ENCODE measurements at places on chromosomes 3 and 15.
A peak's percentile ranks its signal among the peaks of the same experiment; 100 is the strongest.

GRCh38 chr3:108907194-108907593 is 46.5 kb downstream of the GUCA1C start:
- no peak for DNase-seq

- DNase-seq = no peak
Measured at GRCh38 chr15:35728219-35728940, 182.4 kb upstream of the DPH6 start.

DNA sequence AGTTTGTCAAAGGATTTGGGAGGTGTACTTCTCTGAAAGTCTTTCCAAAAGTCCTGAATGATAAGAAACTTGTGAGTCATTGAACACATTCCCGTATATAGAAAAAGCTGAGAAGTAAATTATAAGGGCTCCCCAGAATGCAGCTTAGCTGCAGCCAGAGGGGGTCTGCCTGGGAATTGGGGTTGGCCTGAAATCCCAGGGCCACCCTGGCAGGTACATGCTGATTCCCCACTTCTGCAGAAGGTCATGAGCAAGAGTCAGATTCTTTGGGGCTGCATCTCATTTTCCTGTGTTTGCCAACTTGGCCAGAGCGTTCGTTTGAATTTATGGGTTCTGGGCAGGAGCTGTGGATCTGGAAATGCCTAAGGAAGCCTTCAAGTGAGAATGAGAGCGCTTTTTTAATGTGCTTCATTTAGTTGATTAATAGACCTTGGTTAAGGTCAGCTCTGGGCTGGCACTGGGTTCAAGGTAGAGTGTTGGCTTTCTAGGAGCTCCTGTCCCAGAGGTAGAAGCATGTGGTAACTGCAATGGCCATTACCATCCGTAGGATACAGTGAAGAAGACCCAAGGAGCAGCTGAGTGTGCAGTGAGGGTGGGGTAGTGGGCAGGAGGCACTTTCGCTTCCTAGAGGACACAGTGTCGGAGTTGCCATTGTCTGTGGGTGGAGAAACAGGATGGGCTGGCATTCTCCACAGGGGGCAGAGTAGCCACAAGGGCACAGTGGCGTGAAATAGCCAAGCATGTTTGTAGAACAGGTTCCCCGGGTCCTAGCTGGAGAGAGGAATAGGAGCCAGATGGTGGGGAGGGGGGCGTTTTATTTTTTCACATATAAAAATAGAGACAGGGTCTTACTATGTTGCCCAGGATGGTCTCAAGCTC is 3.2 kb downstream of the SLC6A6 start:
- no peak for DNase-seq

DNA sequence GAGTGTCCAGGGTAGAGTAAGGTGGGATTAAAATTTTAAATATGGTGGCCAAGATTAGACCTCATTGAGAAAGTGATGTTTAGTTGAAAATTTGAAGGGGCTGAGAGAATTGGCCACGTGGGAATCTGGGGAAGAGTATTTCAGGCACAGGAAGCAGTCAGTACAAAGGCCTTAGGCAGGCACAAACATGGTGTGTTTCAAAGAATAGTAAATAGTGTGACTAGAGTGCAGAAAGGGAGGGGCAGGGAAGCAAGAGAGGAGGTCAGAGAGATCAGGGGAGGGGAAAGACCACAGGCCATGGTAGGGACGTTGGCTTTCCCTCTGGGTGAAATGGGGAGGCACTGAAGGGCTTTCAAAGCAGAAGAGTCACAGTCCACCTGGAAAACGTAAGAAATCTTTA is 36.6 kb upstream of the POMGNT2 start:
- no peak for DNase-seq

- no peak for DNase-seq
Measured at GRCh38 chr3:129330409-129330808, 51.7 kb downstream of the HMCES start.

- DNase-seq = peak; percentile 94
Measured at GRCh38 chr3:44439499-44440295, 37.8 kb downstream of the ZNF445 start.

GRCh38 chr3:197181741-197182140 is 116.7 kb downstream of the DLG1 start:
- DNase-seq = peak; percentile 43

GRCh38 chr3:51727500-51727899 is 20.6 kb downstream of the GRM2 start:
- DNase-seq = no peak

GRCh38 chr15:25323420-25323819 is 115.4 kb downstream of the UBE3A start:
- DNase-seq = no peak

DNA sequence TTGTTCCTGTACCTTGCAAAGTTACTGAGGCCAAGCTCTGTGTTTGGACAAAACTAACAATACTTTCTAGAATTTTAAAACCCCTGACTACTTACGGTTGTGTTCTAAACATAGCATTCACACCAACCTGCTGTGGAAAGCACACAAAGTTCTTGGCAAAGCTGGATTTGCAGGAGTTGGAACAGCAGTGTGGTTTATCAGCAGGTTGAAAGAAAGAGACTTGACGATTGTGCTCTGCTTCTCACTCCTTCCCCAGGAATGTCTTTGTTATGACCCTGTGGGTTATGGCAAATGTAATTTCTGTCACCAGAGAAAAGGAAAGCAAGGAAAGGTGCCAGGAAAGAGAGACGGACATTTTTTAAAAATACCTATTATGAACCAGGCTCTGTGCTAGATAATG is 165.5 kb upstream of the TGFBR2 start:
- DNase-seq = peak; percentile 12

GRCh38 chr3:189631409-189631808 is 220 bp downstream of the TP63 start:
- DNase-seq = no peak

- no peak for DNase-seq
Measured at GRCh38 chr15:51798281-51798680, 31.2 kb upstream of the TMOD3 start.

DNA sequence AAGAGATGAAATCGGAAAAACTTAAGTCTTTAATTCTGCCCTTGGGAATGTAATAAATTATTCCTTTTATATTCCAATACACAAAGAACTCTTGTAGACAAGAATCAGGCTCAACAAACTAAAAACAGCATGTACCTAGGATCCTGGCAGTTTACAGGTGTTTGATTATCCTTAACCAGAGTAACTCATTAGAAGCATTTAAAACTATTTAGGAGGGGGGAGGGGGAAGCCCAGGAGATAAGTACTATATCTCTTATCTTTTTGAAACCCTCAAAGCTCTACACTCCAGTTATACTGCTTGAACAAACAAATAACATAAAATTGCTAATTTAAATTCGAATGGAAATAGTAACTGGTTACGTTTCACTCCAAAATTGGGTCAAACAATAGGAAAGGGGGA is 1.9 kb downstream of the CNBP start:
- no peak for DNase-seq

- no peak for DNase-seq
Measured at GRCh38 chr3:69248436-69248835, 126.0 kb upstream of the LMOD3 start.

DNA sequence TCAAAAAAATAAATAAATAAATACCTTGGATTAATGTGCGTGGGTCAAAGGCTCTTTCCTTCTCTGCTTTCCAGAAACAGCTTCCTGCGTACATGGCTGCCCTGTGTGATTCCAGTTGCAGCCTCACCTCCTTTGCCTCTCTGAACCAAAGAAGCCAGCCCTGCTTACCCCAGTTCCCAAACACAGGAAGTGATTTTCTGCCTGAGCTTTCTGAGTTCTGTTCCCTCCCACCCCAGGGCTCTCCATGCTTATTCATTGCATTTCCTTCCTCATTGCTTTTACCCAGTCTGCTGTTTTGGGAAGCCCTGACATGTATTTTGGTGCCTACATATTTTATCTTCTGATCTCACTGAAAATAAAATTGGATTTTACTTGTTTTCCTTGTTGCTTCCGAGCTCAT is 15.4 kb downstream of the ZSCAN2 start:
- DNase-seq = no peak

DNA sequence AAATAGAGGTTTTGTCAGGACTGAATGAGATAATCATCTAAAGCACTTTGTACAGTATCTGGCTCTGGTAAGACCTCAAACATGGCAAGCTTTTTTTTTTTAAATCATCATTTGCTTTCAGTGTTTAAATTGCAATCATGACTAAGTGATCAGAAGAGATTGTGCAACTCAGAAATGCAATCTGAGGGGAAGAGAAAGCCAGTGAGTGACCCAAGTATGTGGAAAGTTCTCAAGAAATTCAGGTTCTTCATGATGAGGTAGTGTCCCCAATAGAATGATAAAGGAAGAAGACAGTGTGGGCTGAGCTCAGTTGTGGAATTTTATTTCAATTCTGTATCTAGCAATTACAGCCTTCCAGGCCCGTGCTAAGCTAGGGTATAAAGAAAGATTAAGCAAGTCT is 132.2 kb upstream of the TBC1D5 start:
- DNase-seq = no peak

- no peak for DNase-seq
Measured at GRCh38 chr3:126883241-126883640, 99.7 kb upstream of the PLXNA1 start.

DNA sequence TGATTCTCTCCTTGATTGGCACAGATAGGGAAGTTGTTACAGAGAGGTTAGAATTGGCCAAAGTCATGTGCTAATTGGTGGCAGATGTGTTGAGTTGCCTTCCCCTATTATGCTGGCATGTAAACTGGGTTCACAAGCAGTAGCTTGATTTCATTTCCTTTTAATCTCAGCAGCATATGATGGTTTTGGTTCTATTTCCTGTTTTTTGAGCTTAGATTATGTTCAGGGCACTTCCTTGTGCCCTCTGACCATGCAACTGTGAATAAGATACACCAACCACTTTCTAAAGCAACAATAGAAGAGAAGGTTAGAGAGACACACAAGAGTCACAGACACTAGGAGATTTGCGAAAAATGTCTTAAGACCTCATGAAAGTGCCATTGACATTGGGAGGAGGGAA is 16.5 kb downstream of the HPS3 start:
- DNase-seq = peak; percentile 25

- DNase-seq = no peak
Measured at GRCh38 chr3:128079823-128080222, 27.6 kb downstream of the SEC61A1 start.

DNA sequence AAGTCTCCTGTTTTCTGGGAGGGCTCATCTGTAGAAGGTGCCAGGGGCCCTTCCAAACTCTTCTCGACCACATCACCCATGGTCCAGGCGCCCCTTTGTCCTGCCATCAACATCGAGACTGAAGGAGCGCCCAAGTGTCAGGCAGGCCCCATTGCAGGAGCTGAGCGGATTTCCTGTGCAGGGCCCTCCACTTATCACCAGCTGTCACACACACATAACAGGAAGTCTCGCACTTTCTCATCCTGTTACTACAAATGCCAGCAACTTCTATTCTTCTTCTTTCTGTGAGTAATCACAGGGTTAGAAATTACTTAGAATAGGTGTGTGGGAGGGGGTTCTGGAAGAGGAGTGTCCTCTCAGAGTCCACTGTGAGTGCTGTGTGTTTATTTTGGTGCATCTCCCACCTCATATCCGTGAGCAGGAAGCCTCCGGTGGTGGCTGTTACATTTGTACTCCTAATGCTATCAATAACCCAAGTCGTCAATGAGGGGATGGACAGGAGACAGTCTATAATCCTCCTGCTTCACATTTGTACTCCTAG is at the start of gene KLHL6:
Gene KLHL6 (minus strand): TSS at position 166 of the 541 bp plus-strand sequence. CDS start 53 bp downstream, at position 113.
- peak; percentile 94 for DNase-seq

DNA sequence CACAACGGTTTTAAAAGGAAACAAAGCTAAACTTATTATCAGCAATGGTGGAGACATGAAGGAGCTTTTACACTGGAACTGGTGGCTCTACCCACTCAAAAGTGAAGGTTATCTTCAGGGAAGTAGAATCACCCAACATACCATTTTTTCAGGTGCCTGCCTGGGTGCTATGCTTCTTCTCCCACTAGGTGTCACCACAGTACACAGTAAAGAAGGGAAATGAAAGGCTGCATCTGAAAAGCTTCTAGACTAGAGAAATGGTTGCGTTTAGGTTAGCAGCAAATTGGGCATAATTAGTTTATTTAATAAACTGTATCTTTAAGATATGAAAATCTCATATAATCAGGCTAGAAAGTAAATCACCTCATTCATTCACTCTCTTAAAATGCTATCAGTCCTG is 47.0 kb upstream of the SELENOK start:
- DNase-seq = peak; percentile 45

- DNase-seq = no peak
Measured at GRCh38 chr3:45551214-45552010, 43.1 kb upstream of the LIMD1 start.

DNA sequence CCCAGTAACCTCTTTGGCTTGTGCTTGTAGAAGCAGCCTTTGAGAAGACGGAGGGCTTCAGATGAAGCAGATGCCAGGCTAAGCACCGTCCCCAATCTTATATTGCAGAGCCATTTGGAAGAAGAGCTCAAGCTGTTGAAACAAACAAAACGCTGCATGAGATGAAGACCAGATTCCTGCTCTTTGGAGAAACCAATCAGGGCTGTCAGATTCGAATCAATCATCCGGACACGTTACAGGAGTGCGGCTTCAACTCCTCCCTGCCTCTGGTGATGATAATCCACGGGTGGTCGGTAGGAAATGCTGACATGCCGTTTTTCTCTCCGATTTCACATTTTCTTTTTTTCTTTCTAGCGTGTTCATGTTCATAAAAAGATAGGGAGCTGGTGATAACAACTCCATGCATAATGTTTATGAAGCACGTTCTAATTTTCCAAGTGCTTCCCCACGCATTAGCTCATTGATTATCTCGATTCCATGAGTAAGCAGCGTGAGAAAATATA is 106.5 kb downstream of the LIPC start:
- no peak for DNase-seq

Data from dermis microvascular lymphatic vessel endothelial cell (primary cell).